ENCODE measurements at places on chromosomes 12 and 14.

DNA sequence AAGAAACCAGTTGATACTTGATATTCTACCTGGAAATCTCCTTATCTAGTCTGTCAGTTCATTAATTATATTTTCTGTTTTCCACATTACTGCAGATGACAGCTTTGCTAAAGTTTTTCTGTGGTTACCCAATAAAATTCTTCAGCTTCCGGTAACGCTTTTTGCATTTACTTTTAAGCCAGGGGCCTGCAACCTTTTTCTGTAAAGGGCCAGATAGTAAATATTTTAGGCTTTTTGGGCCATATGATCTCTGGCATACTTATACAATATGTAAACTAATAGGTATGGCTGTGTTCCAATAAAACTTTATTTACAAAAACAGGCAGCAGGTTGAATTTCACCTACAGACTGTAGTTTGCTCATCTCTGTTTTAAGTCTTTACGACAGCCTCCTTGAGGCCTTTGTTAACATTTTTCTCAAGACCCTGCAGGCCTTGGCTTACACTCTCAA, 48.3 kb downstream of the SPATS2 start:
- DNase-seq, result no peak

- DNase-seq, result no peak
Observed at GRCh38 chr12:116595186-116595585, 36.0 kb downstream of the MAP1LC3B2 start.

DNA sequence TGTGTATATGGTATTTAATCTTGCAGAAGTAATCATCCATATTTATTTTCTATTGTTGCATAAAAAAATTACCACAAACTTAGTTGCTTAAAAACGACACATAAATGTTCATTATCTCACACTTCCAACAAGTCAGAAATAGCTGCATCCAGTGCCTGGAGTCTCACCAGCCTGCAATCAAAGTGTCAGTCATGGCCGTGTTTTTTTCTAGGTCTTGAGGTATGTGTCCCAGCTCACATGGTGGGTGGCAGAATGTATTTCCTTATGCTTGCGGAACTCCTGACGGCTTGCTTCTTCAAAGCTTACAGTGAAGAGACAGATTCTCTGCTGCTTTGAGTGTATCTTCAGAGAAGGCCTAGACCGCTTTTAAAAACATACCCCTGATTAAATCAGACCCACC, 670.2 kb upstream of the LMO3 start:
- DNase-seq, result no peak

GRCh38 chr12:132899033-132899432, 11.6 kb upstream of the CHFR start:
- no peak for DNase-seq

DNA sequence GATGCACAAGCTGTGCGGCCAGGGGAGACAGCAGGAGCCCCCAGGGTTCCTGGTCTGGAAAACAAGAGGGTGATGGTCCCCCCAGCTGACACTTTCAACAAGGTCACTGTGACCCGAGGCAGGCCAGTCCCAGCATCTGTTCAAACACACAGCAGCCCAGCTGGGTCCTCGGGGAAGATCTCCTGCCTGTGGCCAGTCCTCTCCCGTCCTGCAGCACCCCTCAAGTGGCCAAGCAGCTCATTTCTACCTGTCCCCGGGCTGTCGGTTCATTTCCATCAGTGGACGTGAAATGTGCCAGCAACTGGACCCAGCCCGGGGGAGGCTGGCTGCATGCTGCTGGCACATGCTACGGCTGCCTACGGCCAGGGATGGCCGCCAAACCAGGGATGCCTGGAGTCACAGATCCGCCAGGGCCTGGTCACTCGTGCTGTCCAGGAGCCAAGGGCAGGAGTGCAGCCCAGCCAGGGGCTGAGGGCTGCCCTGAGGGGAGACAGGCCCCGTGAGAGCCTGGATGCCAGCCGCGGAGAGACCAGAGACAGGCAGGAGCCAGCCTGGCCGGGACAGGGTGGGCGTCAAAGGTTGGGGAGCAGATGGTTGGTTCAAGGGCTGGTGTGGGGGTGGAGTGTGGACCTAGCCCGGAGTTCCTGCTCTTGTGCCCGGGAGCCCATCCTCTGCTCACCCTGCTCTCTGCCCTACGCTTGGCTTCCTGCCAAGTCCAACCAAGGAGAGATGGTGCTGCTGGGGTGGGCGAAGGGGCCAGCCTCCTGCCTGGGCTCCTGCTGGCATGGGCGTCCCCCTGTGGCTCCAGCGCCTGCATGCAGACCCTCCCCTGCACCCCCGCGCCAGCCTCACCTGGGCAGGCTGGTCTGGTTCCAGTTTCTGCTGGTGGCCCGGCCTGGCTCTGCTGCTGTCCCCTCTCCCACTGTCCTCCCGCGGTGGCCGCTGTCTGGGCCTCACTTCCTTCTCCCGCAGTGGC, 143.8 kb downstream of the ADGRD1 start:
- DNase-seq, result no peak

GRCh38 chr14:85413836-85414526, 116.0 kb upstream of the FLRT2 start:
- DNase-seq, result no peak

- no peak for DNase-seq
Observed at GRCh38 chr12:89353188-89353822, 1.0 kb upstream of the DUSP6 start.

GRCh38 chr14:92514844-92515514, 1.4 kb downstream of the RIN3 start:
- no peak for DNase-seq

DNA sequence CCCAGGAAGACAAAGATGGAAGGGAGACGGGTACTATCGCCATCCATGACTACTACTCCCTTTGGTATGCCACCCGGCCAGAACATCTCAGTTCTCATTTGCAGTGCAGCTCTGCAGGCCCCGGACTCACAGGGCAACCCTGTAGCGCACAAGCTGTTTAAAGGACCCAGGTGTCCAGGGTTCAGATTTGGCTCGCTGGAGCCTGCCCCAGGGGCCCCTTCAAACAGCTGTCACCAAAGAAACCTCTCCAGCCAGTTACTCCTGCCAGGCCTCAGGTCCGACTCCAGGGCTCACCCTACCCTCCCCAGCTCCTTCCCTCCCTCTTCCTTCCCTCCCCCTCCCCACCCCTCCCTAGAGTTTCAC, 5.5 kb upstream of the CHD4 start:
- no peak for DNase-seq

DNA sequence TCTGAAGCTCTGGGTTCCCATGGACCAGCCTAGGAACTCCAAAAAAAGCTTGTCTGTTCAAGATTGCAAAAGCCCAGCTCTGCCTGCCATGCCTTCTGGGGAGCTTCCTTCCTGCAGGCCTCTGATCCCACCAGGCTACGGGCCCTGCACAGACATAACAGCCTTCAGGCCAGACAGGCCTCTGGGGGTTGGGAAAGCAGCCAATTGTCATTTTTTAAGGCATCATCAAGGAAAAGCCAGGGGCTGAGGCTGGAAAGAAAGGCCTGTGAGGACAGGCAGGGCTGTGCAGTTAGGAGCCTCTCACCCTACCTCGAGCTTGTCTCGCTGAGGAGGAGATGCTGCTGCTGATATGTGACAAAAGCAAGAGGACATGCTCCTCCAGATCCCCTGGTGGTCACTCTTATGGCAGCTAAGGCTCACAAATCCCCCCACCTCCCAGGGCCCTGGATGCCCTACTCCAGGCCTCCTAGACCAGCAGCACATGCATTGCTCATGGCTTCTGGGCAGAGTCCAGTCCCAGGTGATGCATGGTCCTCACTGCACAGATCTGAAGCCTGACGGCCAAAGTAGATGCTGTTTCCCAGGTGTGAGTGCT, 2.9 kb downstream of the TMEM229B start:
- DNase-seq, result no peak

- DNase-seq, result no peak
Observed at GRCh38 chr12:129052373-129052772, 199.1 kb downstream of the GLT1D1 start.

- no peak for DNase-seq
Observed at GRCh38 chr12:56634242-56634836, 4.2 kb upstream of the BAZ2A start.

DNA sequence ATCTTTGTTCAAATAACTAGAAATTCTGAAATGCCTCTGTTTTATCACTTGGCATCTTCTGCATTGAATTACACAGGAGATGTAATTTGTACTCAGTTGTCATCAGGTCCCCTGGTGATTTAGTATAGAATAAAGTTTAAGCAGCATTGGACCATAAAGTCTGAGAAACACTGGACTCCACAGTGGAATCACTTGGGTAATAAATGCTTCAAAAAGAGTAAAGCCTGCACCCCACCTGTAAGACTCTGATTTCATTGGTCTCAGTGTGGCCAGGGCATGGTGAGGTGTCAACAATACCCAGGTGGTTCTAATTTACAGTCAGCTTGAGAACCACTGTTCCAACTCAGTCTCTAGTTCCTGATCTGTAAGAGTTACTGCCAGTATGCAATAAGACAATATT, 148.9 kb downstream of the ITPR2 start:
- no peak for DNase-seq

DNA sequence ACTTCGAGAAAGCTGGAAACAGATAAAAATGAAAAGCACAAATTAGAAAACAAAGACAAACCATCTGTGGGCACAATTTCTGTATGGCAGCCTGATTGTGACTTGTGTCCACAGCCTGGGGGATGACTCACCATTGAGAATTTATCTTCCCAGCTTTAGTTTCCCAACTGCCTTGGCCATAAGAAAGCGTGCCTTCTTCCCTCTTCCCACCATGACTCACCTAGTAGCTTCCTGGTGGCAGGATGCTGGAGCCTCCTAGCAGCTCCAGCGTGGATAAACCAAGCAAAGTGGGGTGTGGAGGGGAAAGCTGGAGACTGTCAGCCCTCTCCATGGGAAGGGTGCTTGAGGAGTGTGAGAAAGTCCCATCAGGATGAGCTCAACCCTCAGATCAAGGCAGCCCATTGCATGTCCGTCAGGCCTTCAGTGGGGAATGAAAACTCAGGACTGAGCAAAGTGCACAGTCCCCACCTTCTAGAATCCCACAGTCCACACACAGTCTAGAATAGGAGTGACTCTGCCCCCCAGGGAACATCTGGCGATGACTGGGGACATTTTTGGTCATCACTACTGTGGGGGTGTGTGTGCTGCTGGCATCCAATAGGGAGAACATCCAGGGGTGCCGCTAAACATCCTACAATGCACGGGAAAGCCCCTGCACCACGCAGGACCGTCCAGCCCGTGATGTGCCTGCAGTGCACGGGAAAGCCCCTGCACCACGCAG, 22.4 kb upstream of the SERPINA6 start:
- DNase-seq, result peak; percentile 70

GRCh38 chr14:62308891-62309290, 546.7 kb downstream of the SNAPC1 start:
- no peak for DNase-seq

DNA sequence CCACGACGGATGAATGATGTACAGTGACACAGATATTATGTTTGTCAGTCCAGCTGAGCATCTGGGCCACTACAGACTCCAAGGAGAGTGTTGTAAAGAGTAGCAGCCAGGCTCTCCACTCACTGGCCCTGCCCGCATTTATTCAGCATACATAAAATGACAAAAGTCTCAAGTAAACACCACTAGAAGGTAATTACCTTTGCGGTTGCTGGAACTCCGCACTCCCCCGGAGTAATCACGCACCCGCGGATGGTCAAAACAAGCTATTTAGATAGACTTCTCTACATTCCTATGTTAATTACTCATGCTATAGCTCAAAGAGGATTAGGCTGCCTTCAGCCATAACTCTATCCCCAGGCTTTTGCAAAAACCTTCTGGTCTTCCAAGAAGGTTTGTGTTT, 18.8 kb upstream of the STRAP start:
- no peak for DNase-seq

DNA sequence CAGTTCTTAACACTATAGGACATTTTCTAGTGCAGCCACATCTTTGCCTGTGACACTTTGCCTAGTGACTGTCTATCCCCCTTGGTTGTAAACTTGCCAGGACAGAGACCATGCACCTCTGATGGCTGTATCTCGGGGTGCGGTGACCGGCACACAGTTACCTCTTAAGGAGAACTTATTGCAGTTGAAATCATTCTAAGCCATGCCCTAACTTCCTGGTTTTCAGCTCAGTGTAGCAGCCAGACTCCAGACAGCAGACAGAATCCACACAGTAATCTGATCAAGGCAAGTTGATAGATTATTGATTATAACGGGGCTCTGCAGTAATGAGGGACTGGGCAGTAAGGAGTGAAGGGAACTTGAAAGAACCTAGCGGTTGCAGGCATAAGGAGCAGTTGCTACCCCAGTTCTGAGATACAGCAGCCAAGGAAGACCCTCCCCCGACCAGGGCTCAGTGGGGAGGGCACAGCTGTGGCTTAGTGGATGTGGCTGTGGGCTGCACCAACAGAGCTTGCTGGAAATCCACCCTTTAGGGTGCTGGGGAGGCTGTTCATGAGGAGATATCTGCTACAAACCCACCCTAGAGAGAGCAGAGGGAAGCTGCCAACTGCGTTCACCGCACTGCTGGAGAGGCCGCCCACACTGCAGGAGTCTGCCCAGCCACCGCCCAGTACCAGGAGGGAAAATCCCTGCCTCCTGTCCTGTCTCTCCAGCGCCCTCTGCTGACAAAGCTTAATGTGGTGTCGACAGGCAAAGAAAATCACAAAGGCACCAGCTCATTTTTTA, 58.2 kb upstream of the BEGAIN start:
- DNase-seq, result no peak

DNA sequence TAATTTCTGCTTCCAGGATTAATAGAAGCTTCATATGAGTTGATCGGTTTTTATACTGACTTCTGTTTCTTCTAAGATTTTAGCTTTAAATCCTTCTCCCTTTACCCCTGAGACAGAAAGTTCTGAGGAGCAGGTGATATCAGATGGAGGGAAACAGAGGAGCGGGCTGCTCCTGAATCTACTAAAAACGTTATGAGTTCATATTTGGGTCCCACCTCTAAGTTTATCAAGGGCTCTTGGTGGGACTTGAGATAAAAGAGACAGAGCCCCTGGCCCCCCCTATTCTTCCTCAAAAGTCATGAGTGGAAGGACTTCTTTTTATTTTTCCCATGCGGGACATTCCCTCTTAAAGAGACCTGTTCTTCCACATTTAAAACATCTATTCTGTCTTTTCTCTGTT, 23.8 kb downstream of the CLEC2A start:
- no peak for DNase-seq

GRCh38 chr14:24941719-24942118, 108.2 kb downstream of the STXBP6 start:
- DNase-seq, result no peak

- no peak for DNase-seq
Observed at GRCh38 chr12:110860833-110861296, 14.1 kb downstream of the CCDC63 start.

- DNase-seq, result no peak
Observed at GRCh38 chr14:62532181-62532580, 513.1 kb downstream of the KCNH5 start.
